Effector CD8-positive, alpha-beta T cell (primary cell): ENCODE measurements at places on chromosomes 11 and 22.

DNA sequence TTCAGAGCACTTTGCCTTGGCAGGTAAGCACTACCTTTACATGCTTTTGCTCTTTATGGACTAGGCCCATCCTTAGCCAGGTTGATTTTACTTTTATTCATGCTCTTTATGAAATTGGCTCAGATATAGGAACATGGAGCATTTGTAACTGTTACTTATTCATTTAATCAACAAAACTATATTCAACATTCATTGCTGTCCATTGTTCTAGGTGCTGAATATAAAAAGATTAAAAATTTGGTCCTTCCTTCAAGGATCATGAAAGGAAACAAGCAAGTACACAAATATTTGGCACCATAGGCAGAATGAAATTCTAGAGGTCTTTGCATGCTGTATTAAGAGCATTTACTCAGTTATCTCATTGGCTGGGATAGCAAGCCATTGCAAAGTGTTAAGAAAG lies 161.9 kb upstream of the TTC12 start:
- no peak for DNase-seq

DNA sequence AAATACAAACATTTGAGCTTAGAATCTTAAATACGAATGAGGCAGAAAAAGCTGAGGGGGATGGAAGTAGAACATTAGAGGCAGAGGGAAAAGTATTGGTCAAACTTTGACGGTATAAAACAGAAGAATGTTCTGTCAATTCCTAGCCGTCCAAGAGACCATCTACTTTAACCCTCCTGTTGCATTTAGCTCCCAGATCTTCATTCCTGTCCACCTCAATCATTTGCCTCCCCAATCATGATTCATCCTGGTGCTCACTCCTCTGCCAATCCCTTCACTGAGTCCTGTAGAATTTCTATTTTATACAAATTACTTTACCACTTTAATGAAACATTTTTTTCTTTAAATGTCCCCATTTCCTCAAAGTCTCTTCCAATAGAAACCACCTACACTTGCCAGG lies 28.2 kb downstream of the C2CD3 start:
- no peak for DNase-seq

DNA sequence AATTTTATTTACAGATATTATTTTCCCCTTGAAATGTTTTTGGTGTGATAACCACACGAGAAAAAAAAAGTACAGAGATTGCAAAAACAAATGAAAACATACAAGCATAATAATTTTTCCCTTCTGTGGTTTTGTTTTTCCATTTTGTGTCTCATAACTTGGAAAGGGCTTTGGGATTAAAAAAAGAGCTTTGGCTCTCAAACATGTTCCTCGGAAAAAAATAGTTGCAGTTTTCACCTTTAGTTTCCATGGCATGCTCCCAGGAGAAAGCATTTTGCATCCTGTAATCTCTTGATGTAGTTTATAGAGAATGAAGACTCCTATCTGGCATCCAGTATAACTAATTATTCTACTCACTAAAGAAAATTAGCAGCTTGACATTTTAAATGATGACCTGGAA lies 362.1 kb upstream of the PDGFD start:
- DNase-seq: no peak

- DNase-seq: no peak
Observed at GRCh38 chr11:43135966-43136534, 175.7 kb upstream of the API5 start.

GRCh38 chr22:22928666-22929380 lies 41.2 kb downstream of the IGLL5 start:
- DNase-seq: no peak

GRCh38 chr11:20131788-20132666 lies 28.2 kb downstream of the DBX1 start:
- no peak for DNase-seq

DNA sequence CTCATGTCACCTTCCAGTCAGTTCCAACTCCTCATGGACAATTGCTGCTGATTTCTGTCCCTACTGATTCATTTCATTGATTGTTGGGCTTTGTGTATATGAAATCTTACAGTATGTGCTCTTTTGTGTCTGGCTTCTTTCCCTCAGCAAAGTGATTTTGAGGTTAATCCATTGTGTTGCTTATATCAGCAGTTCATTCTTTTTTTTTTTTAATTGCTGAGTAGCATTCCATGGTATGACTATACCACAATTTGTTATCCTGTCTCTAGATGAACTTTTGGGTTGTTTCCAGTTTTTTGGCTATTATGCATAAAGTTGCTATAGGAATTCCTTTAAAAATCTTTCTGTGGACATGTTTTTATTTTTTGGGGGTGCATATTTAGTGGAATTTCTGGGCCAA lies 59.9 kb downstream of the NXPE1 start:
- DNase-seq: no peak

- DNase-seq: no peak
Observed at GRCh38 chr22:20395181-20395906, 1.4 kb downstream of the ZNF74 start.

DNA sequence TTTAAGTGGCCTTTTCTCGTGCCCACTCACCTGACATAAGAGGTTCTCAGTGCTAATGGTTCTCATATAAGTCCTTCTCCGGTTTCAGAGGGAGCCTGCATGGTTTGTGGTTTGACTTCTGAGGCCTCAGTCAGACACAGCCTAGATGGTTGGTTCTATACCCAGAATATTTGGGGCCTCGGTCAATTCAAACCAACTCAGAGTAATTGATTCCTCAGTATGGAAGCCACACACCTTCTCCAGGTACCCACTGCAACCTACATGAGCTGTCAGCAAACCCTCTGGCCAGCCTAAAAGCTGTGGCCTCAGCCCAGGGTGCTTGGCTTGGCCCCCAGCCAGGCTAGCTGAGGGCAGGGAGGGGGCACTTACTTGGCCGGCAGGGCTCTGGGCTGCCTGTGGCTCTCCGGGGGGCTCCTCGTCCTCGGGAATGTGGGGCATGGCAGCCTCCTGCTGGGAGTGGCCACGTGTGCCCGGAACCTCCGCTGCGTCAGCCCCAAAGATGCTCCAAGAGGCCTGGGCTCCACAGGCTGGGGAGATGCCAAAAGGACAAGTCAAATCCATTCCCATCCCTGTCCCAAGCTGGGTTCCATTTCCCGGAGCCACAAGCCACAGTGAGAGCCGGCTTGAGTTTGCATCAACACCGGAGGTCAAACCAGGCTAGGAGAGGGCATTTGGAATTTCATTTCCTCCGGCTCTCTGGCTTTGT lies 41.7 kb downstream of the IRAG1 start:
- DNase-seq: no peak

DNA sequence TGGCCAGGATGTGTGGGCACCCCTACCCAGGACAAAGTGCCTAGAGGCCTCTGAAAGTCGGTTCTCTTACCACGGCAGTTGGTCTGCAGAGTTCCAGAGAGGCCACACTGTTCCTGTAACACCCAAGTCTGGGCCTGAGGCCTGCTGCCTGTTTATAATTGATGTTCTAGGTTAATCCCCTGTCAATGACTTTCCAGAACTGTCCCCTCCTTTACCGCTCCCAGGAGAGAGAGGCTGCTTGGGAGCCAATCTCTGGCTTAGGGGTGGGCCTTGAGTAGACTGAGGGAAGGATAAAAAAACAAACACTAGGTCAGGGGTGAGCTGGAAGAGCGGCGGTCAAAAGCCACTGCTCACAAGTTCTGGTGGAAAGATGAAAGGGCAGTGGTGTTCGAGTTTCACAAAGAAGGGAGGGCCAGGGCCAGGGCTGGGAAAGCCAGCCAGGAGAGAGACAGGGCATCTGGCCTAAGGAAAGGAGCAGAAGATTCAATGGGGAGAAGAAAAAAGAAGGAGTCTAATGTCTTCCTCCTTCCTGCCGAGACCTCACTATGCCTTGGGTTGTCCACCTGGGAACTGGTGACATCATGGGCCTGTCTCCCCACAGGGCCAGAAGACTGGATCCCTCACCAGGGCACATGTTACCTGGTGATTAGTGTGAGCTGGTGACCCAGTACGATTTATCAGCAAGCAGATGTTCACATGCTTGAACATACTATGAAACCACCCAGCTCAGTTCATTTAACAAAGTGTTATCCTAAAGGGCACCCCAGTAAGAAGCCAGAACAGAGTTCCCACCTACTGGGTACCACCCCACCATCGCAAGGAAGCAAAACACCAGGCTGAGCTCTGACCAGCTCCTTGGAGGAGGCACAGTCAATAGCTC lies 50.2 kb downstream of the PC start:
- DNase-seq: no peak

DNA sequence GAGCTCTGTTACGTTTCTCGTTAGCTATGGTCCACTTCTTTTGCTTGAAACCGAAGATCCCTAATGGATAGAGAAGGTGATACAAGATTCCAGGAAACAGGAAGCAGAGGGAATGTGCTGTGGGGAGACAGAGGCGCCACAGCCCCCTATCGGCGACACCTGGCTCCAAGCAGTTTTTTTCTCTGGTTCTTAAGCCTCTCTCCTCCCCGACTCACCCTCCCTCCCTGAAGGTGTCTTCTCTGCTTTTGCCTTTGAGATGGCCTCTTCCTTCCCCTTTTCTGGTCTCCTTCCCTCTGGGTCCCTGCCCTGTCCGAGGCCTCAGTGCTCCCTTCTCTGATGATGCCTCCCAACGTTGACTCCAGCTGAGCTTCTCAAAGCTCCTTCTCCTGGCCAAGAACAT lies 14.2 kb upstream of the APOBEC3A start:
- DNase-seq: no peak

- DNase-seq: no peak
Observed at GRCh38 chr11:65298655-65299179, 15.9 kb upstream of the CDC42EP2 start.
